ENCODE measurements at places on chromosomes 1 and 21. TPM values are rescaled to one million over a fixed set of nuclear protein-coding genes. Genes with fewer than 3 reads are reported as not detected.

Gene OR2T35
- total RNA-seq, result not detected

- peak; percentile 35 for DNase-seq
- H3K36me3 ChIP-seq, result no peaks in the 10 kb centered on the region
- H3K27me3 ChIP-seq, result no peaks in the 10 kb centered on the region
- H3K27ac ChIP-seq, result no peak overlapping the region
- H3K4me3 ChIP-seq, result no peak overlapping the region
Measured at GRCh38 chr1:185284533-185285276, 32.3 kb downstream of the IVNS1ABP start.

DNA sequence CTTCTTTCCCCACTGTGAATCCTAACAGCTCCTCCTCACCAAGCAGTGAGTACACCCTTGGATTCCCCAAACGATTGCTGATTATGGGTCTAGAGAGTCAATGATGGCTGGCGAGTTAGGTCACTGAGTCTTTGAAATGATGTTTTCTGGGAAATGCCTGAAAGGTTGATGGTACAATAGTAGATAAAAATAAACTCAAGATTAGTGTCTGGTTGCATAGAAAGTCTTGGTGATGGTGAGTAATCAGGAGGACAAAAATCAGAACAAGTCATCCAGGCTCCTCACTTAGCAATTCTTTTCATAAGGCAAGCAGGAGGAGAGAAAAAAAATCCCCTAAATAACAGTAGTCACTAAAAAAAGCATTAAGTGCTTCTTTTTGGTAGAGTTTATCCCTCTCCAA, 22.6 kb downstream of the HLX start:
- no peaks in the 10 kb centered on the region for H3K4me1 ChIP-seq
- H3K36me3 ChIP-seq, result no peaks in the 10 kb centered on the region
- no peak overlapping the region for H3K27ac ChIP-seq
- no peak overlapping the region for H3K4me3 ChIP-seq
- no peak for DNase-seq

Gene C1orf167
- not detected for total RNA-seq

DNA sequence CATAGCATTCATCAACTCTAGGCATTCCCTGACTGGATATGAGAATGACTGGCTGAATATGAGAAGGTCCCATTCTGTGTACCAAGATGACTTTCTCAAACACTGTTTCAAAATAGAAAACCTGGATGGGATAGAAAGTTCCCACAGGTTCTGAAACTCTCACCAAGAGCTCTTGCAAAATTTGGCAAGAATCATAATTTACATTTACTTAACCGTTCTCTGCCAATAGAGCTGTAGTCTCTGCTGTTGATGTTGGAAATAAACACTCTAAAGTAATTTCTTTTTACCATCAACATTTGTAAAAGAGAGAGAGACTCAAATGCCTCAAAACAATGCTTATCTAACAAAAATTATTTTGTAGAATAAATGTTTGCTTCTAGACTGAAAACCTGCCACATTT, 221.1 kb downstream of the LMO4 start:
- H3K36me3 ChIP-seq, result no peaks in the 10 kb centered on the region
- no peaks in the 10 kb centered on the region for H3K27me3 ChIP-seq
- peak overlapping the region; percentile 17 for H3K27ac ChIP-seq
- H3K4me3 ChIP-seq, result no peak overlapping the region
- DNase-seq, result no peak
- peaks cover 5% of the 10 kb centered on the region for H3K4me1 ChIP-seq

Gene CELA3A
- total RNA-seq, result 2.2 TPM

DNA sequence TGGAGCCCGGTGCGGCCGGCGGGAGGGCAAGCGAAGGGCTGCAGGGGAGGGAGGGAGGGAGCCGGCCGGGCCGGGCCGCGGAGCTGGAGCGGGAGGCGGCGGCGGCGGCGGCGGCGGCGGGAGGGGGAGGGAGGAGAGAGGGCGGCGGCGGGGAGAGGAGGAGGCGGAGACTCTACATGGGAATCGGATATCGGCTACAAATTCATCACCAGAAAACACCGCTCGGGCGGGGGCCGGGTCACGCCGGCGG, at the start of gene AKT3:
Gene AKT3 (minus strand): TSS at position 42 of the 250 bp plus-strand sequence. CDS start 7,073 bp downstream, outside the sequence.
- DNase-seq, result peak; percentile 83
- peak within 1 kb of the TSS; percentile 95 for H3K4me3 ChIP-seq
- peak within 1 kb of the TSS; percentile 90 for H3K27ac ChIP-seq
- H3K36me3 ChIP-seq, result no peaks in the 10 kb centered on the region
- peaks cover 6% of the 10 kb centered on the region for H3K4me1 ChIP-seq

Gene GCSAML
- not detected for total RNA-seq

- no peak for DNase-seq
- H3K4me1 ChIP-seq, result peaks cover 6% of the 10 kb centered on the region
- no peaks in the 10 kb centered on the region for H3K27me3 ChIP-seq
- peak overlapping the region; percentile 42 for H3K4me3 ChIP-seq
Measured at GRCh38 chr1:110964455-110964903, 757 bp upstream of the LRIF1 start.

DNA sequence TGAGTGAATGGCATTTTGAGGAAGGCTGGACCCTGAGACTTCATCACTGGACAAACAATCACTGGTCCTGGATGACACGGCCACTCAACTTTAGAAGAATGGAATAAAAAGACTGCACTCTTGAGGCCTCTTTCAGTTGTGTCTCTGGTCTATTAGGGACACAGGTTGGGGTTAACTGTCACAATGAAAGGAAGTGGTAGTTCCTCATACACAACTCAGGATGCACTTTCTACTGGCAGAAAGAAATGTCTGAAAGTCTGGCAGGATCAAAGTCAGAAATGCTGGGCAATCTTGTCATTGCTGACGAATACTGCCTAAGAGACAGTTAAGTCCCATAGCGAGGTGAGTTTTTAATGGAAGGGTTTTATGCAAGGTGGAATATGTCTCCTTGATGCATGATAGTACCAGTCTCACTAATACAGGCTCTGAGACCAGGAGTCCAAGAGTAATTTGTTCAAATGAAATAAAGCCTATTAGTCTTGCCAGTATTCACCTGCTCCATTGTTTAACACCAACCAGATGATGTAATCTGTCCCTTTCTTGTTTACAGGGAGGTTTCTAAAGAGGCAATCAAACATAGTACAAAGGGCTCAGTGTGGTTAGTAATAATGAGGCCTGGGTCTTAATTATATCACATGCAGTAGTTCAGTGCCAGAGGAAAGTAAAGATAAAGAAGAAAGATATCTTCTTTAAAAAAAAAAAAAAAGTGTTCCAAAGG, 11.2 kb upstream of the RRP15 start:
- H3K4me1 ChIP-seq, result no peaks in the 10 kb centered on the region
- H3K4me3 ChIP-seq, result no peak overlapping the region
- no peak for DNase-seq
- H3K36me3 ChIP-seq, result no peaks in the 10 kb centered on the region
- no peaks in the 10 kb centered on the region for H3K27me3 ChIP-seq
- peak overlapping the region; percentile 25 for H3K27ac ChIP-seq

DNA sequence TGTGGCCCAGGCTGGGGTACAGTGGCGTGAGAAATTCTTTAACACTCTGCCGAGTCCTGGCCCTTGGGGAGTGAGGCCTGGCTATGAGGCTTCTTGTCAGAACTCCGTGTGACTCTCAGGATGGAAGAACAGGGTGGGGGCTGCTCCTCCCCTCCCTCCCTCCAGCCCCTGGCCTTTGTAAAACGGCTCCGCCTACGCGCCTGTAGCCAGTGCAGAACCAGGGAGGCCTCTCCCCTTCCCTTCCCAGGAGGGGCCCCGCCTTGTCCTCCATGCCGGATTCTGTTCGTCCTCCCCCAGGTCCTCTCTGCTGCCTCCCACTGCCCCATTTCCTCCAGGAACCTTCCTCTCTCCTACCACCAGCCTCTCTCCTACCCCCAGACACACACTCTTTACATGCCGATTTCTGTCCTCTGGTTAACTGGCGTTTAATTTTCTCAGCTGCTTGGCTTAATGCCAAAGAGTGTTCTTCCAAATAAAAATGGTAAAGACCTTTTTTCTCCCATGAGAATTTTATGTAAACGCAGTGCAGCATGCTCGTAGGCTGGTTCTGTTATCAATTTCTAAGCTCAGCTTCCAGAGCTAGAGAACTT, 21.0 kb downstream of the PDE9A start:
- no peaks in the 10 kb centered on the region for H3K36me3 ChIP-seq
- DNase-seq, result peak; percentile 76
- no peak overlapping the region for H3K4me3 ChIP-seq

Gene SPRR2G
- total RNA-seq, result not detected

- H3K27ac ChIP-seq, result no peak overlapping the region
- no peaks in the 10 kb centered on the region for H3K36me3 ChIP-seq
- DNase-seq, result no peak
- H3K4me1 ChIP-seq, result no peaks in the 10 kb centered on the region
Measured at GRCh38 chr1:97190326-97190725, 468.7 kb downstream of the PTBP2 start.

Gene SPRR3
- total RNA-seq, result not detected

- H3K27ac ChIP-seq, result no peak overlapping the region
- no peak overlapping the region for H3K4me3 ChIP-seq
- H3K36me3 ChIP-seq, result no peaks in the 10 kb centered on the region
Measured at GRCh38 chr1:49251019-49251784, 474.5 kb upstream of the BEND5 start.

GRCh38 chr1:227896710-227897655, 50.7 kb downstream of the WNT9A start:
- H3K27me3 ChIP-seq, result no peaks in the 10 kb centered on the region
- H3K36me3 ChIP-seq, result no peaks in the 10 kb centered on the region
- DNase-seq, result no peak
- peaks cover 16% of the 10 kb centered on the region for H3K4me1 ChIP-seq

Gene TDRD10
- total RNA-seq, result not detected

GRCh38 chr21:39688010-39688409, 57.0 kb upstream of the IGSF5 start:
- no peaks in the 10 kb centered on the region for H3K4me1 ChIP-seq
- no peak overlapping the region for H3K27ac ChIP-seq
- DNase-seq, result no peak
- H3K4me3 ChIP-seq, result no peak overlapping the region
- H3K36me3 ChIP-seq, result no peaks in the 10 kb centered on the region

Gene ZSWIM5
- total RNA-seq, result 4.1 TPM

GRCh38 chr1:24027838-24028468, 47.8 kb upstream of the SRSF10 start:
- H3K36me3 ChIP-seq, result no peaks in the 10 kb centered on the region
- peaks cover 3% of the 10 kb centered on the region for H3K4me1 ChIP-seq
- no peaks in the 10 kb centered on the region for H3K27me3 ChIP-seq

DNA sequence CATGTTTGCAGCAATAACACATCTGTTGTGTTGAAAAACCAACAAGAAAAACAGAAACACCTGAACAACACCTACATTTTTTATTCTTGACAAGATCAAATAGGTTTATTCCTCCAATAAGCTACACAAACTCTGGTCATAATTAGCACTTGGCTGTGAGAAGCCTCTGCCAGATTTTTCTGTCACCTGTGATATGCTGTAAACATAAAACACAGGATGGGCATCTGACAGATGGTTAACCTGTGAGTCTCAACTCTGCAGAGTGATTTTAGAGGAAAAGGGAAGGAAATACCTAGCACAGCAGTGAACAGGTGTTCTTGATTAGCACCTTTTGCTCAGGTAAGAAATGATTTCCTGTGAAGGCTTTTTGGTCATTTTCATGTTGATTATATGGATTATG, 175.4 kb upstream of the COA6 start:
- DNase-seq, result no peak
- H3K4me3 ChIP-seq, result no peak overlapping the region
- no peaks in the 10 kb centered on the region for H3K4me1 ChIP-seq
- H3K27ac ChIP-seq, result no peak overlapping the region
- H3K36me3 ChIP-seq, result no peaks in the 10 kb centered on the region

DNA sequence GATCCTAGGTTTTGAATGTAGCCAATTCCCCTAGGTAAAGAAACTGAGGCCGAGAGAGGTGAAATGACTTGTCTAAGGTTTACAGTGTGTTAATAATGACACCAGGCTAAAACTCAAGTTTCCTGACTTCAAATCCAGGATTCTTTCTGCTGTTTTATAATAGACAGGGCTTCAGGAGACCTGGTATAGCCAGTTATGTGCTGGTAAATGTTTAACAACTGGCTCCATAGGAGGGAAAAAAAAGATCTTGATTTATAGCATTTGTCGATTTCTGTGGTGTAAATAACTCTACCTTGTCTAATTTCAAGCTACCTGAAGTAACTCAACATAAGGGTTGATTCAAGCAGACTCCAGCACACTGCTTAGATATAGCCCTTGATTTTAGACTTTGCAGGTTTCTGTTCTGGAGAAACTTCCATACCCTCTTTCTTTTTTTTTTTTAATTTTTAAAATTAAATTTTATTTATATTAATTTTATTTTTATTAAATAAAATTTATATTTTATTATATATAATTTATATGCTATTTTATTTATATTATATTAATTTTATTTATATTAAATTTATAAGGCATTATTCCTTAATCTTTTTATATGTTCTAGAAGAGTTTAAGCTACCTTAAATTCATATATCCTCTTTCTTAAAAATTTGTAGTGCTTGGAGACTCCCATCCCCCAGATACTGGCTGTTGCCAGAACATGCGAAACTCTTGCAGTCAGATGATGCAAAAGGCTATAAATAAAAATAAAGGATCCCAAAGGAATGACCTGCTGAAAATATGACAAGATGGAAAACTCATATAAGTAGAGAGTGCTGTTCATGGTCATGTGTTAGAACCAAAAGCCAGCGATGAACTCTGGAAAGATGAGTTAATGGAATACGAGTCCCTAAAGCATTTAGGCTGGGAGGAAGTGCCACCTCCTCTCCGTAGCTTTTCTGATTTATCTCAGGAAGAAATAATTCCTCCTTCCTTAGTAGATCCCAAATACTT, 35.4 kb upstream of the SRSF10 start:
- no peaks in the 10 kb centered on the region for H3K27me3 ChIP-seq
- H3K4me3 ChIP-seq, result no peak overlapping the region
- DNase-seq, result peak; percentile 53
- peak overlapping the region; percentile 95 for H3K27ac ChIP-seq

Gene C1orf87
- total RNA-seq, result not detected
